ENCODE measurements at places on chromosomes 7 and 10.

DNA sequence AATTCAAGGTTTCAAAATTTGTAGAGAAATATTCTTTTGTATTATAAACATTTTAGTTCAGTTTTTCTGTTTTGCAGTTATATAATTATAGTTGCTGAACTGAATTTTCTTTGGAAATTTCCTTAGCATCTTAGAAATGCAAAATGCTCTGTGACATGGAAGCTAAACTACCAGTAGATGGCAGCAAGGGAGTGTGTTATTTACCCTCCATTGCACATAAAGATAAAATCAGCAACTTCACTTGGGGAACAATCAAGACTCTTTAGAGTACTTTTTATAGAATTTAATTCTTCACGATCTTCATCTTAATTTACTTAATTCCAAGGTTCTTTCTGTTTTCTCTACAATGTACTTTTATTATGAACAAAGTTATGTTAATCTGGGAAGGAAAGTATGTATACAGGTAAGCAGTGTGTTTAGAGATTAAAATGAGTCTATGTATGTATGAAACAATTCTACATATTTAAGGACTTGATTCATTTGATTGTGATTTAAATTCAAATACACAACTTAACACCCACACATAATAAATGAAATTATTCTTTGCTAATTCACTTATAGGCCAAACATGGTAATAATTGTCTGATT is 404.2 kb downstream of the THSD7A start:
- DNase-seq: no peak

- no peak for DNase-seq
Measured at GRCh38 chr10:51961401-51961800, 262.0 kb upstream of the CSTF2T start.

DNA sequence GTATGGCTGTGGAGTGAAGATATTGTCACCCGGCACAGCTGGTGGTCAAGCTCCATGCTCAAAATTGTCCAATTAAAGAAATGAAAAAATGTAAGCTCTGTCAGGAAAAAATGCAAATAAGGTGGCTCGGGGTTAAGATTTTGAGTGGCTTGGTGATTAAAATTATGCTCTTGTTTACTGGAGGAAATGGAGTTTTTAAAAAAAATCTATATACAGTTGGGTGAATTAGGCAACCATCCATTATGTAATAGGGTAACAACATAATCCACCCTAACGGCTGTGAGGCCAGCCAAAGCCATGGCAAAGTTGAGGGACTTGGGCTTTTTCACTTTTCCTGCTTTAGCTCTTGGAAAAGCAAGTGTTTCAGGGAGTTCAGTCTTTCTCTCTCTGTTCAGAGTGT is 260.8 kb upstream of the HABP2 start:
- DNase-seq: no peak

GRCh38 chr7:86949779-86950260 is 109.6 kb downstream of the ELAPOR2 start:
- DNase-seq: no peak

GRCh38 chr7:137454246-137454724 is 110.8 kb upstream of the PTN start:
- DNase-seq: no peak

- peak; percentile 62 for DNase-seq
Measured at GRCh38 chr10:101272229-101272868, 43.1 kb upstream of the LBX1 start.

DNA sequence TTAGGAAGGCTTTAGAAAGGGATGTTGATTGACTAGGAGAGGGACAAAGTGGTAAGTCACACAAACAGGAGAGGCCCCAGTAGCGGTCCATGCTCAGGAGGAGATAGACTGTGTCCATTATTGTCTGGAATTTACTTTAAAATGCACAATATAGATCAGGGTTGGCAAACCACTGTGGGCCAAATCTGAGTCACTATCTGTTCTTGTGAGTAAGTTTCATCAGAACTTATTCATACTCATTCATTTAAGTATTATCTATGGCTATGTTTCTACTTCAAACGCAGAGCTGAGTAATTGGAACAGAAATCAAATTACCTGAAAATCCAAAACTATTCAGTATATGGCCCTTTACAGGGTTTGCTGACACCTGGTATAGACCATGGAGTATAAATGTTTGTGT is 166.5 kb downstream of the COL28A1 start:
- no peak for DNase-seq

DNA sequence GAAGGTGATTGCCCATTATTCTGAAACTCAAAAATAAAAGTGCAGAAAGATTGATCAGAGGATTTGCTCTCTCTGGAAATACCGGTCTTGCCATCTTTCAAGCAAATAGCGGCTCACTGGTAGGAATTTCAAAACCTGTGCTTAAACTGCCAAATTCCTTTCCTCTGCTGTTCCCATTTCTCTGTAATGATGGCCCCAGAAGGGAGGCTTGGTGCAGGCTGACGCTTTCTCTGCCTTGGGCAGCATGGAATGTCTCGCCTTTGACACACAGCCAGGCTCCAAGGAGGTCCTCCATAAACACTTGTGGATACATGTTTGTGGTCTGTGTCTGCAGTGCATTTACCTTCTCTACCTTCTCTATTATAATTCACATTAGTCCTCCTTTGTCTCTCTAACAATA is 146.8 kb downstream of the HIBADH start:
- no peak for DNase-seq

DNA sequence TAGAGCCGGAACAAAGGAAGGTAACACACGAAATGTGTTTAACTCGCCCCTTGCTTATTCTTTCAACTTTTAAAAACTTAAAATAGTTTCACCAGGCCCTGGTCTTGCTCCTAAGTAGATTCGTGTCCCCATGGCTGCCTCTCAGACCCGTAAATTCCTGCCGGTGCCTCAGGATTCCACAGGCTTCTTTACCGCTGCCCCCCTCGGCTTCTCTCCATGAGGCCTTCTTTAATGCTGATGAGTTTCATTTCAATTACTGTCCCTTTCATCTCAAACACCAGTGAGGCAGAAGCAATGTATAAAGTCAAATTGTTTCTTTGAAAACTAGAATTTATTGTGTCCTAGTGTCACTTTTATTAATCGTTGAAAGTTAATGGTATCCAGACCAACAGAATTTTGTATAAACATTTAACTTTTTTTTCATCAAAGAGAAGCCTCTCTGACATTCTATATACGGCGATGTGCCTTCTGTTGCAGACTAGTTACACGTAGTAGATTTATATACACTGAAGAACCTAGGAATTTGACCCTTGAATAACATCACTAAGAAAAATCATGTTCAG is 225.2 kb downstream of the C7orf25 start:
- DNase-seq: no peak

GRCh38 chr7:99827040-99827778 is 604 bp upstream of the CYP3A43 start:
- DNase-seq: no peak

DNA sequence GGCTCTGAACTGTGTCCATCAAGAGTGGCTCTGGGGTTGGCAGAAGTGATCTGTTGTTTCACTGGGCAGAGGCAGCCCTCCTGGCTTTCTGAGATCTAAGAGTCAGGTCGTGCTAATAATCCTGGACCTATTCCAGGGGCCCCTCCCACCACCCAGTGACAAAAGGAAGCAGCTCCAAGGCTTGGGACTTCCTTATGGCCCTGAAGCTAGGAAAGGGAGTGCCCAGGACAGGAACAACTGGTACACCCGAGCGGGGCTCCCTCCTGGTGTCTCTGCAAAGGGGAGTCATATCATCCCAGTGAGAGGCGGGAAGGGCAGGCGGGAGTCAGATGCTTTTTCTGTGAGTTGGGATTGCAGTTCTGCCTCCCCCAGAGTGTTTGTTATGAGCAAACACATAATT is 32.3 kb downstream of the RPS24 start:
- DNase-seq: no peak

GRCh38 chr10:60594476-60595051 is 183.7 kb upstream of the CDK1 start:
- DNase-seq: no peak

DNA sequence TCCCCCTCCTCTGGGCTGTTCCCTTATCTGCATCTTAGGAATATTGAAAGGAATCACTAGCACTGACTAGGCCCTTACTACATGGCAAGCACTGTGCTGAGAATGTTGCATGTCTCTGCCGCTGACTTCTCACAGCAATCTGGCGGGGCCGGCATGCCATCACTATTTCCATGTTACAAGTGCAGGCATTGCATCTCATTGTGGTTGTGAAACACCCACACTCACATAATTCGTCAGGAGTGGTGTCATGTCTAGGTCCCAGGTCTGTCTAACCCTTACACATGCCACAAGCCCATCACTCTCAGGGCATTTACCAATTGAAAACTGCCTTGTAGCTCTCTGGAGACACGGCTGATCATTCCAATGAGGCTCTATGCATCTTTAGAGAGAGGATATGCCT is 8.5 kb upstream of the IL2RA start:
- DNase-seq: no peak

DNA sequence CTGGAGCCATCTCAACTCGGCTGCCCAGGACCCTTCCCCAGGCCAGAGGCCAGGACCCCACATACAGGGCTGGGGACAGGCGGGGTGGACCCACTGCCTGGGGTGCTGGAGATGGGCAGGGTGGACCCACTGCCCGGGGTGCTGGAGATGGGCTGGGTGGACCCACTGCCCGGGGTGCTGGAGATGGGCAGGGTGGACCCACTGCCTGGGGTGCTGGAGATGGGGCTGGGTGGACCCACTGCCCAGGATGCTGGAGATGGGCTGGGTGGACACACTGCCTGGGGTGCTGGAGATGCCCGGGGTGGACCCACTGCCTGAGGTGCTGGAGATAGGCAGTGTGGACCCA is 32.4 kb upstream of the FOXL3 start:
- DNase-seq: peak; percentile 3

DNA sequence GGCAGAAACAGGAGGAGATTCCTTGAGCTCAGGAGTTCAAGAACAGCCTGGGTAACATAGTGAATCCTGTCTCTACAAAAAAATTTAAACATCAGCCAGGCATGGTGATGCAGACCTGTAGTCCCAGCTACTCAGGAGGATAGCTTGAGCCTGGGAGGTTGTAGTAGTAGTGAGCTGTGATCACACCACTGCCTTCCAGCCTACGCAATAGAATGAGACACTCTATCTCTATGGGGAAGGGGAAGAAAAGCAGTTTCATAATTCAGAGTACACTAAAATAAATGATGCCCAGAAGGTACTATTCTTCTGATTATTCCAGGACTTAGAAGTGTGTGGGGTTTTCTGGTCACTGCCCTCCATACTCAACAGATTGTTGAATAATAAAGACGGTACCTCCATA is 177.3 kb downstream of the KMT2E start:
- DNase-seq: no peak

DNA sequence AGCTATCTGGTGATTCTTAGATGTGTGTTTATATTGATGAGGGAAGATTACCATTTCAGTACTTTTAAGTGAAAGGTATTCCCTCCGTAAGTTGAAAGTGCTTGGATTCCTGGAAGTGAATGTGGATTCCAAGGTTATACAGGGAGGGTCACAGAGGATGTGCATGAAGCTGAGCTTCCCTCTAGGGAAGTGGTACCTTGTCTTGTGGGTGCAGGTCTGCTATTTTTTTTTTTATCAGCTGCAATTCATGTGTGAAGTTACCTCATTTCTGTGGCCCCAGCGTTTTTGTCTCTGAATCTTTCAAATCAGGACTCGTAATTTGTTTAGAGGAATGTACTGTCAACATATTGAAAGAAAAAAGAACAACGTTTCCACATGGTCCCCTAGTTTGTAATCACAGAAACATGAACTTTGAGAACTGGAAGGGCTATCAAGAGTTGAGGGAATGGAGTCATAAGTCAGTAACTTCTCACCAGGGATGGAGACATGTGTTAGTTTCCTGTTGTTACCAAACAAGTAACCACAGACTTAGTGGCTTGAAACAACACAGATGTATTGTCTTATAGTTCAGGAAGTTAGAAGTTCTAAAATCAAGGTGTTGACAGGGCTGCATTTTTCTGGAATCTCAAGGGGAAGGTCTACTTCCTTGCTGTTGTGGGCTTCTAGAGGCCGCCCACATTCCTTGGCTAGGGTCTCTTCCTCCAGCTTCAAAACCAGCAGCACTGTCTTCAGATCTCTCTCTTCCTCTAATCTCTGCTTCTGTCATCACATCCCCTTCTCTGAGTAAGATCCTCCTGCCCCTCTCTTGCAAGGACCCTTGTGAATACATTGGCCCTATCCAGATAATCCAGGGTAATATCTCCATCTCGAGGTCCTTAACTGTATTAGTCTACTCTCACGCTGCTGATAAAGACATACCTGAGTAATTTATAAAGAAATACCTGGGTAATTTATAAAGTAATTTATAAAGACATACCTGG is 64.4 kb downstream of the RAB18 start:
- DNase-seq: no peak

GRCh38 chr7:20063644-20064043 is 153.5 kb downstream of the MACC1 start:
- DNase-seq: no peak

- no peak for DNase-seq
Measured at GRCh38 chr7:108408296-108408991, 47.8 kb downstream of the NRCAM start.

- no peak for DNase-seq
Measured at GRCh38 chr10:21270976-21271375, 254.5 kb downstream of the SKIDA1 start.

DNA sequence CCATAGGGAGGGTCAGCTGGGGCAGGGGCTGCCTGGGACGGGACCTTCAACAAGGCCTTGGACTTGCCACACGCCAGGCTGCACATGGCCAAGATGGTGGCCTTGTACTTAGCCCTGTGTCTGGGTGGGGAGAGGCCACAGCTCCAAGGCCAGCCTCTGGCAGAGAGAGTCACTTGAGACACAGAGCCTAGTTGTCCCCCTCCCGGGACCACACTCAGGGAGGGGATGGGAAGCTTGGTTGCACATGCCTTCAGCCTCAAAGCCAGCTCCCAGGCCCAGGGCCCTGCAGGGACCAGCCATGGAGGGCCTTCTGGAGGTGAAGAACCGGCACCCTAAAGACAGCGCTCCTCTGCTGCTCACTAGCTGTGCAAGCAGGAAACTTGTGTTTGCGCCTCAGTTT is 16.7 kb downstream of the MMRN2 start:
- DNase-seq: peak; percentile 28

DNA sequence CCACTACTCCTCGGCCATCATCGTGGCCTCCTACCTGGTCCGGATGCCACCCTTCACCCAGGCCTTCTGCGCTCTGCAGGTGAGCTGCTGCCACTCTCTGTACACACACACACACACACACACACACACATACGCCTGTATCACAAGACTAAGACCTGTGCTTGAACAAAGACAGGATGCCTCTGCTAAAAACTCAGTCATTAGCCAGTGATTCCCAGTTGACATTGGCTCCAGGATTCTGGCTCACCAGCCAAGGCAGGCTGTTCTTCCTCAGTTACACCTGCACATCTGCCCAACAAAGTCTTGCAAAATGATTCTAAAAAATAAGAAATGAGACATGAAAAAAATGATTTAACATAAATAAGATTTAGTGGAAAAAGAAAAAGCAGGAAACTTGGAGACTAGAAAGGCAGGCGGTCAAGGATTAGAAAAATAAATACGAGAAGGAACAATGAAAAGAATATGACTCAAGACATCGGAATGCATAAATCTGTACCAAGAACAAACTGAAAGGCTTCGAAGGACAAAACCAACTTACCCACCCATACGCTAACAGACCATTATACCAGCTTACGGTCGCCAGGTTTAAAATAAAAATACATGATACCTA is 7.4 kb upstream of the LRRC18 start:
- no peak for DNase-seq
